Activated CD4-positive, alpha-beta memory T cell treated with anti-CD3 and anti-CD28 coated beads for 36 hours (primary cell): ENCODE measurements at places on chromosomes 4 and X.

DNA sequence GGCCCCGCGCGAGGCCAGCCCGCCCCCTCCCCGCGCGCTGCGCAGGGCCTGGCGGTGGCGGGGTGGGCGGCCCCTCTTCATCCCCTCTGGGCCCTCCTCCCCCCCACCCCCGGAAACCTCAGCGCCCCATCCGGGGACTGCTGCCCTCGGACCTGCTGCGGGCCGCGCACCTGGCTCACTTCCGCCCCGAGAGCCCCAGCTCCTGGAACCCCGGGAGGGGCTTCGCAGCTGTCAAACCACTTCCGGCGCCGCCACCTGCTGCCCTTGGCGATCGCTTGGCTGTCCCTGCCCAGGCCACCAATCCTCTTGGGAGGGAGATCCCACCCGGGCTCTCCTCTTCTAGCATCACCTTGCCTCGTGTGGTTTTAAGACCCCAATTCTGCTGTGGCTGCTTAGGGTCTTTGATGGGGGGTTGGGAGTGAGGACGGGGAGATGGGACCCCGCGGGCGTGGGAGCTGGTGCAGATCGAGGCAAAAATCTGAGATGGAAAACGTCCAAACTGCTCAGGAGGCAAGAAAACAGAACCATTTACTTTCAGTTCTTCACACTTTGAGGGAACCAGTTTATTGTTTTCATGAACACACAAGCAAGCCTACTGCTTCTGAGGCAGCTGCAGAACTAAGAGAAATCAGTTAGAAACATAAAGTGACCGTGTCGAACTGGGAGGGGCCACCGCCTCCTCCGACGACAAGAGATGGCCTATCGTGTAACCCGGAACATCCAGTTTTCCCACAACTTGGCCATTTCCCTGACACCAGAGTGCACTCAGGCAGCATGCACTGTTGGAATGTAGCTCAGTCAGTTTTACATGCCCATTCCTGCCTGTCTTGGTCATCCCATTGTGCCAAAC, 754 bp downstream of the MTMR1 start:
- peak; percentile 86 for DNase-seq

DNA sequence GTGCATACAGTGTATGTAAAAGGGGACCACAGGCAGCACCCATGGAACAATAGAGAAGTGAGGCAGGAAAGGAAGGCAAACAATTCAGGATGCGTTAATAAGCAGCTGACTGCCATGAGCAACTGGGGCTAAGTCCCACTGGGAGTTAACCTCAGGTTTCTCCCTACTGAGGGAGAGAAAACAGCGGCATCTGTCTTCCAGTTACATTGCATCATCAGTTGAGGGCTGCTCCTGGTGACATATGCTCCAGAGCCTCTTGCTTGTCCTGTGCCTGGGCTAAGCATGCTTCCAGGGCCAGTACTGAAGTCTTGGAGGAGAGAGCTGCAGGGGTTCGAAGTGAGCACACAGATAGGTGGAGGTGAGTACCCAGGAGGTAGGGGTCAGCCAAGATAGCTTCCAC, 24.3 kb downstream of the RAI2 start:
- no peak for DNase-seq

DNA sequence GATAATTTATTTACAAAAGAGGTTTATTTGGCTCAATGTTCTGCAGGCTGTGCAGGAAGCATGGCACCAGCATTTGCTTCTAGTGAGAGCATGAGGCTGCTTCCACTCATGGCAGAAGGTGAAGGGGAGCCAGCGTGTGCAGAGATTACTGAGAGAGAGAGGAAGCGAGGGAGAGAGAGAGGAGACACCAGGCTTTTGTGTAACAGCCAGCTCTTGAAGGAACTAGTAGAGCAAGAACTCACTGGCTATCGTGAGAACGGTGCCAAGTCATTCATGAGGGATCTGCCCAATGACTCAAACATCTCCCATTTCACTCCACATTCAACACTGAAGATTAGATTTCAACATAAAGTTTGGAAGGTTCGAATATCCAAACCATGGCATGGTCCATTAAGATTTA, 12.7 kb downstream of the GUCY1A1 start:
- no peak for DNase-seq

DNA sequence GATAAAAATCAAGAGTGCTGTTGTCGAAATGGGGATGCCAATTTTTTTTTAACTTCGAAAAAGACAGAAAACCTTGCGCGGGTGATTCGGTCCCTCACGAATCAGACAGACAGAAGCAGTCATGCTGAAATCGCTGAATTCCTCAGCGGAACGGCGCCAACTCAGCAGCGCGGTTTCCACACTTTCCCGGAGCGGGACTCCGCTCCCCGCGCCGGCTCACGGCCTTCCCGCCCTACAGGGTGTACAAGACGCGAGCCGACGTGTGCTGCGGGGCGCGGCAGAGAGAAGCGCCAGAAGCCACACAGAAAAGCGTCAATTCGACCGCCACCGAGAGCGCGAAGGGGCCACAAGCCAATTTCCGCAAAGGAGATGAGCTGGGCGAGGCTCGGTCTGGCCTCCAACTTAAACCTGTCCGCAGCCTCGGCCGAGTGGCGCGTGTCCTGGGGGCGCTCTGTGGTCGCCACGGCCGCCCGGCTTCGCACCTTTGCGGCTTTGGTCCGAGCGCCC, 1.3 kb downstream of the NEXMIF start:
- DNase-seq = peak; percentile 24

GRCh38 chr4:159105761-159106243, 2.9 kb downstream of the RAPGEF2 start:
- DNase-seq = peak; percentile 27

DNA sequence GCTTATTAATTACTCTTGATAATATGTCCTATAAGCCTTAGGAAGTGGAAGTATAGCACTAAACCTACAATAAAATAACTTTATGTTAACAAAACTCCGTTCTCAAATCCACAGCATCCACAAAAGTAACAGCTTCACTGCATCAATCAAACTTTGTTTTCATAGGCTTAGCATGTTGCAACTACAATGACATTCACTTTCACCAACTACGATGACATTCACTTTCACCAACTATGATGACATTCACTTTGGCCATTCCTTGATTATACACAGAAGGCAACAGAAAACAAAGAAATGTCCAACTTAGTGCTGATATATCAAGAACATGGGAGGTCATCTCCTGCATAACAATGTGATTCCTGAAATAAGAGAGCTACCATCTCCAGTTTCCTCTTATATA, 44.3 kb downstream of the FBXL5 start:
- DNase-seq = no peak

DNA sequence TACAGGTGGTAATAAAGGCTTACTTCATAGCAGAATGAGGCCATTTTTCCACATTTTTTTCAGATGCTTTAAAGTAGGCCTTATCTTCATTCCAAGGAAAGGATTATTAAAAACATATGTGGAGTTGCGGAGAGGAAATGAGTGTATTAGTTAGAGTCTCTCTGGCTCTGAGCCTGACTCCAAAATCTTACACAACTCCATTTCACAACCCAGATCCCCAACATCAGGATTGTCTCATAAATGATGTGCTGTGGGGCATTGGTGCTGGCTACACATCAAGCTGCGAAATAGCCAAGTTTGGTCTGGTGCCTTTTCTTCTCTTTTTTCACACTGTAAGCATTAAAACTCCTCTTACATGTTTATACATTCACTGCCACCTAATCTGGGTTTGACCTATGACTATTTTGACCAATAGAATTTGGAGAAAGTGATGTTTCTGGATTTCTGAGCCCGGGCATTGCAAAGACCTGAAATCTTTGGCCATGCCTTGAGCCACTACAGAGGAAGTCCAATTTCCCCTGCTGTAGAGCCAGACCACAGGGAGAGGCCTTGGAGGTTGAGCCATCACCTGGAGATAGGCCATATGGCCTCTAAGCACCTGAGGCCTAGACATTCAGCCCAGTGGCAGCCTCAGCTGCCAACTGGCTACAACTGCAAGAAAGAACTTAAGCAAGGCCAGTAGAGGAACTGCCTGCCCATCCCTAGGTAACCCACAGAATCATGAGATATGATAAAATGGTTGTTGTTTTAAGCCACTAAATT, 16.7 kb upstream of the SOD3 start:
- DNase-seq = no peak

DNA sequence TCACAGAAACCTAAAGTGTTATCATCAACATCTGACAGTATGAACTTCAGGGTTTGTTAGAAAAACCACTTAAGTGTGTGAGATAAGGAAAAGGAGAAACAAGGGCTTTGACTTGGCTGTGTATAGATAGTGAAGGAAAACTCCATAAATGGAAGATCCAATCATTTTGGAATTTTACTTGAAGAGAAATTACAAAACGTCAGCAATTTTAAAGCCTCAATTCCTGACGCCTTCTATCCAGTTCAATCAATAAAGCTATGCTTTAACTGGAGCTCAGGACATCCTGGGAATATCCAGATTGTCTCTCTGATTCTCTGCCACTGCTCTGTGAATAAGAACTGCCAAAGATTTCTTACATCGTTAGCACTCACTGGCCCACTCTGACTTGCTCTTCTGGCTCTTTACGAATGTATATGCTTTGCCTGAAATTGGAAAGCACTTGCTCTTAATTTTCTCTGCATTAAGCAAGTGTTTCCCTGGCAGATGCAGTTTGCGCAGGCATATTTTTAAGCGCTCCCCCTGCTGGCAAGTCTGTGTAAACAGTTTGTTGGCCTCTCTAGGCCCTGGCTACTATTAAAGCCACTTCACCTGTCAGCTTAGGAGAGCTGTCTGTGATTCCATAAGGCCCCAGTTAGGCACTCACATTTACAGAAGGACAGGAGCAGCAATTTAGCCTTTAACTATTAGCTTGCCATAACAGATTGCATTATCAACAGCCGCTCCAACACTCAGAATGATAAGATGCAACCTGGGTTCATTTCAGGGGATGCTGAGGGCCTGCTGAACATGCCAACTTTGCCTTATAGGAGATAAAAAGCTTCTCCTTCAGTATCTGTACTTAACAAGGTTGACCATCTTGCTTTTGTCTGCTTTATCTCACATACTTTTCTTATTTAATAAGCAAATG, 251.4 kb upstream of the DDX53 start:
- peak; percentile 32 for DNase-seq

- no peak for DNase-seq
These were observed 563.4 kb downstream of the DACH2 start for GRCh38 chrX:86711531-86712180.

- no peak for DNase-seq
These were observed 51.7 kb upstream of the AFF2 start for GRCh38 chrX:148448686-148449085.

GRCh38 chr4:26459756-26460530, 30.3 kb downstream of the CCKAR start:
- DNase-seq = no peak

DNA sequence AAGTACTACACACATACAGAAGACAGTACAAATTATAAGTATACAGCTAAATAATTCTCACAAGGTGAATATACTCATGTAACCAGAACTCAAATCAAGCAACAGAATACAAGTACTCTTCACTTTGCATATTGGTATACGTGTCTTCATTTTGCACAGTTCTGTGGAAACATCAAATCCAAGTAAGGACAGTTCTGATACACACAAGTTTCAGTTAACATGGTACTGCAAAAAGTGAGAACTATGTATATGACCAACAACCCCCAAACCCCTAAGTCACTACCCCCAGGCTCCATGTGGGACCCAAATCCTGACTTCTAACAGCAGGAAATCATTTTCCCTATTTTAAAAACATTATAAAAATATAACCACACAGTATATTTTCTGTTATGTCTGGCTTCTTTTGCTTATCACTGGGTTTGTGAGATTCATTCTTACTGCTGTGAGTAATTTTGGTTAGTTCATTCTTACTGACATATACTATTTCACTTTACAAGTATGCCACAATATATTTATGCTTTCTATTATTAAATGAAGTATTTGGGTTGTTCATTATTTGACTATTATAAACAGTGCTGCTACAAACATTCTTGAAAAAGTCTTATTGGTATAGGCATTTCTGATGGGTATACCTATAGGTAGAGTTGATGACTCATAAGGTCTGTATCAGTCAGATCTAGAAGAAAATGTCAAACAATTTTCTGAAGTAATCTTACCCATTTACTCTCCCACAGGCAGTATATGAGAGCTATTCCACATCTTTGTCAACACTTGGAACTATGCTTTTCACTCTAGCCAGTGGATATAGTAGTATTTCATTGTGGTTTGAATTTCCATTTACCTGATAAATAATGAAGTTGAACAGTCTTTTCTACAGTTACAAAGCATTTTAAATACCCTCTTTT, 47.0 kb downstream of the SCLT1 start:
- DNase-seq = no peak

DNA sequence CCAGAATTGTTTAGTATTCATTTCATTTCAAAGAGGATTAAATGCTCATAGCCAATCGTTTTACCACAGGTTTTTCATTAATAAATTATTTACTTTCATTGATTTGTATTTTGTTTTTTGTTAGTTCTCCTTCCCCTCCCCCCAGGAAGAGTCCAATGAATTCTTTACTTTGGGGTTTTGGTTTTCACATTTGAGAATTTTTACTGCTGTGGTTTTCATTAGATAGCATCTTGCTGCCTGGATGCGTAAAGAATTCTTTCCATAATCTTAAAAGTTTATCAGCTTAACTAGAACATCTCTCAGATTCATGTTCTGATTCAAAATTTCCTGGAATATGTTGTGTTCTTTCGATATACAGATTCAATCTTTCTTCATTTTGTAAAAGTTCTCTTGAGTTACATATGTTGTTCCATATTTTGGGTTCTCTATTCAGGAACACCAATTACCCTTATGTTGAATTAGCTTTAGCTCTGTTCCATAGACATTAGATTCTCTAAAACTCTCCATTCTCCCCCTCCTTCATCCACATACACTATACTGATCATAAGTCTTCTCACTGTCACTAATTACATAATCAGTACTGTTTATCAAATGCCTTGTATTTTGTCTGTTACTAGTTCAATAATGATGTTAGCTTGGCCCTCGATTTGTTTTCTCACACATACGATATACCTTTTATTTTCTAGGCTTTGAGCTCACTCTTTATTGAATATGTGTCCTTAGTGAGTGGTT, 184.4 kb downstream of the CAMK2D start:
- DNase-seq = no peak

DNA sequence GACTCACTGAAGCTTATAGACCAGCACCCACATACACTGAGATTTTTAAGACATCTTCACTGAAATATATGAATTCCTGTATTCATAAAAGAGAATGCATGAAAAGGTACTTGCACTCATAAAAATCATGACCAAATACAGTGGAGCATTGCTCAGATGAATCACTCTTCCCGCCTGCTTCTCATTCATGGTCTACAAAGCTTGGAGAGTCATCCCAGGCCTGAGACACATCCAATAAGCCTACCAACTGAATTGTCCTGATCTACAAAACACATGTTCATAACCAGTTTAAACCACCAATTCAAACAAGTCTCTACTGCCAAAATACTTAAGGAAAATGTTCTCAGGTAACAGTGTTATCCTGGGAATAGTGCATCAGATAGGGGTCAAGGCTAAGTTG, 38.1 kb downstream of the PROM1 start:
- no peak for DNase-seq

GRCh38 chrX:8404471-8404870, 60.2 kb upstream of the VCX3B start:
- no peak for DNase-seq

- DNase-seq = no peak
These were observed 1.6 kb downstream of the CXCL1 start for GRCh38 chr4:73870768-73871167.

- no peak for DNase-seq
These were observed 961.8 kb downstream of the SH3BGRL start for GRCh38 chrX:82163701-82164100.
